WTC11 (cell line): ENCODE measurements at places on chromosomes 4 and X. TPM values are rescaled to one million over a fixed set of nuclear protein-coding genes. Genes with fewer than 3 reads are reported as not detected.

DNA sequence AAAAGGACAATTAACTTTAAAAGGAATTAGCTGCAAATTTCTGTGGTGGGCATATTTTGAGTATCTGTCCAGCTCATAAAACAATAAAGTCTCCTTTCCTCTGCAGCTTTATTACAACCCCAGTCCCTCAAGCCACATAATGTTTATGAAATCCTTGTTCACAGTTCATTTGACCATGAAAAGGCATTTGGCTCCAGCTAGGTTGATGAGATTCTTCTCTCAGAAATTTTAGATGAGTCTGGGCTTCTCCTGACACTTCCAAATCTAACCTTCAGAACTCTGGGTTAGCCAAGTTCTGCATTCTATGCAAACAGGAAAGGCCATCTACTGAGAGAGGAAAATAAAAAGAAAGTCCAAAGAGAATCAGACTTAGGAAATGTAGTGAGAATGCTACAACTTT, 156.8 kb downstream of the GRXCR1 start:
- DNase-seq, result no peak
- no peaks in the 10 kb centered on the region; the same call in 1 of the 2 replicates for H3K36me3 ChIP-seq
- no peak overlapping the region for H3K4me3 ChIP-seq
- no peaks in the 10 kb centered on the region for H3K27me3 ChIP-seq
- H3K27ac ChIP-seq, result no peak overlapping the region
- H3K4me1 ChIP-seq, result peaks cover 3% of the 10 kb centered on the region; the same call in 1 of the 2 replicates

GRCh38 chr4:154528869-154529268, 21.3 kb downstream of the PLRG1 start:
- DNase-seq, result no peak
- no peaks in the 10 kb centered on the region for H3K36me3 ChIP-seq
- H3K4me3 ChIP-seq, result no peak overlapping the region

DNA sequence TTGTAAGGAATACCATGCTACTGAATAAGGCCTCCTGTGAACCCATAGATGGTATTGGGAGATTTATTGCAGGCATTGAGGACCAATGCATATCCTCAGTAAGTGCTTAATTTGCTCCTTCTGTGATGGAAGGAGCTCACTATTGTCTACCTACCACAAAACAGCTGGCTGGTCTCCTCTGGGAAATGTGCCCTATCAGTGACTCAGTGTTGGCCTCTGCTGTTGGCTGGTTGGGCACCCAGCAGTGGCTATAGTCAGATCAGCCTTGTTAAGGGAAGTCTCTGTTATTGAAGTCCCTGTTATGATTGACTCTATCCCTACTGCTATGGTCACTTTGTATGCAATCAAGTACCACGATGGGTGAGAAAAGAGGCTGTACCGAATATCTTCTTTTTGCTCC, 27.5 kb upstream of the OTUD4 start:
- H3K27me3 ChIP-seq, result no peaks in the 10 kb centered on the region
- no peak overlapping the region for H3K4me3 ChIP-seq
- H3K36me3 ChIP-seq, result no peaks in the 10 kb centered on the region

DNA sequence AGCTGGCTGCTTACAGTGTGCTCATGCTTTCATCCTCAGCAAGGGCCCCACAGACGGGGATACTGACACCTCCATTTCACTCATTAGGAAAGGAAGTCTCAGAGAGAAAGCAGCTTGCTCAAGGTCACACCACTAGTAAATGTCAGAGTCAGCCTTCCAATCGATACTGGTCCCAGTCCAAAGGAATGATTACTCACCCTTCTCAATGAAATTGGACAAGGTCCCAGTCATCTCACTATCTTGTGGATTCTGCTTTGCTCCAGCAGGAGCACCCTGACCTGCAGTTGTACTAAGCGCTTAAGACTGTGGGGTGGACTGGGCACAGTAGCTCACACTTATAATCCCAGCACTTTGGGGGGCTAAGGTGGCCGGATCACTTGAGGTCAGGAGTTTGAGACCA, 132.2 kb upstream of the SLC34A2 start:
- peaks cover 30% of the 10 kb centered on the region for H3K27me3 ChIP-seq
- H3K36me3 ChIP-seq, result no peaks in the 10 kb centered on the region
- no peak overlapping the region for H3K4me3 ChIP-seq
- H3K4me1 ChIP-seq, result peaks cover 7% of the 10 kb centered on the region

The CT45A3 gene
- total RNA-seq, result not detected in 3 replicates

DNA sequence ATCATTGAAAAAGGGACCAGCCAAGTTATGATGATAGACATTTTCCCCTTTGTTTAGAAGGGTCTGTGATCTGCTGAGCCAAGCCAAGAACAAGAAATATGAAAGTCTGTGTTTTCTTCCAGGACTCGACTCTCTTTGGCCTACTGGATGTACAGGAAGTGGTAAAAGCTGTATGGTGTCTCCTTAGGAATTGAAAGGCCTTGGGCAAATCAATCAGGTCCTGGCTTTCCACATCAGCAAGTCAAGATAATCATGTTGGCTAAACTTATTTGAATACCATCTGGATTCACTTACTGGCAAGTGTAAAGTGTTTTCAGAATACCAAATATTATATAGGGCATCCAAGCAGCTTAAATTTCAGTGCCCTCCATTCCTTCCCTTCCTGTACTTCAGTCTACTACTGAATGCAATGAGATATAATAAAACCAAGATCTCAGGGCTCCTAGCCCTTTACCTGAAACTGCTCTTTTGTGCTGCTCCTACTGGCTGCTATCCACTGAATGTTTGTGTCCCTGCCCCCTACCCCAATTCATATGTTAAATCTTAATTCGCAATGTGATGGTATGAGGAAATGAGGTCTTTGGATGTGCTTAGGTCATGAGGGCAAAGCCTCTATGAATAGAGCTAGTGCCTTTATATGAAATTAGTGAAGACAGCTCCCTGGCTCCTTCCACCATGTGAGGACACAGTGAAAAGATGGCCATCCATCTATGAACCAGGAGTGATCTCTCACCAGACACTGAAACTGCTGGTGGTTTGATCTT, 578.0 kb downstream of the SPRY1 start:
- H3K4me1 ChIP-seq, result peaks cover 39% of the 10 kb centered on the region
- H3K4me3 ChIP-seq, result no peak overlapping the region
- H3K27me3 ChIP-seq, result no peaks in the 10 kb centered on the region
- no peak for DNase-seq
- peaks cover 49% of the 10 kb centered on the region for H3K36me3 ChIP-seq

DNA sequence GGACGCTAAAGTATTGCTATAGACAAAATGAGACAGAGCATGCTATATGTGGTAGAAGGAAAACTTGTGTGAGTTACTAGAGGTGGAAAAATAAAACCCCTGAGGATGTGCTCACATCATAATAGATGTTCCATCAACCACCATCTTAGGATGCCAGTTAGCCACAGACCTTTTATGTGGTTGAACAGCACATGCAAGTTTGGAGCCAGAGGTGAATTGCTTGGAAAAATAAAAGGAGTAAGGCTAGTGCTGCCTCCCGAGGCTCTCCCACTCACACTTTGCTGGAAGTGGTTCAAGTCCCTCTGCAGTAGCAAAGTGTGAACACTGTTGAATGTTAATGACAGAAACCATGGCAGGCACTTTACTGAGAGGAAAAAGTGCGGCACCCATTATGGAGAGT, 39.4 kb upstream of the PPARGC1A start:
- peaks cover 3% of the 10 kb centered on the region; the same call in 1 of the 2 replicates for H3K27me3 ChIP-seq
- H3K27ac ChIP-seq, result no peak overlapping the region
- peaks cover 3% of the 10 kb centered on the region; the same call in 1 of the 2 replicates for H3K36me3 ChIP-seq
- no peak overlapping the region for H3K4me3 ChIP-seq

The CLDN34 gene
- 0.52 to 0.62 TPM (median 0.53 TPM) in 3 replicates for total RNA-seq

- H3K4me3 ChIP-seq, result peak overlapping the region; percentile 99
- no peaks in the 10 kb centered on the region for H3K36me3 ChIP-seq
- peaks cover 11% of the 10 kb centered on the region for H3K27me3 ChIP-seq
- DNase-seq, result peak; percentile 36
These were observed 261.1 kb upstream of the PLCXD1 start for GRCh38 chrX:19912-20571.

DNA sequence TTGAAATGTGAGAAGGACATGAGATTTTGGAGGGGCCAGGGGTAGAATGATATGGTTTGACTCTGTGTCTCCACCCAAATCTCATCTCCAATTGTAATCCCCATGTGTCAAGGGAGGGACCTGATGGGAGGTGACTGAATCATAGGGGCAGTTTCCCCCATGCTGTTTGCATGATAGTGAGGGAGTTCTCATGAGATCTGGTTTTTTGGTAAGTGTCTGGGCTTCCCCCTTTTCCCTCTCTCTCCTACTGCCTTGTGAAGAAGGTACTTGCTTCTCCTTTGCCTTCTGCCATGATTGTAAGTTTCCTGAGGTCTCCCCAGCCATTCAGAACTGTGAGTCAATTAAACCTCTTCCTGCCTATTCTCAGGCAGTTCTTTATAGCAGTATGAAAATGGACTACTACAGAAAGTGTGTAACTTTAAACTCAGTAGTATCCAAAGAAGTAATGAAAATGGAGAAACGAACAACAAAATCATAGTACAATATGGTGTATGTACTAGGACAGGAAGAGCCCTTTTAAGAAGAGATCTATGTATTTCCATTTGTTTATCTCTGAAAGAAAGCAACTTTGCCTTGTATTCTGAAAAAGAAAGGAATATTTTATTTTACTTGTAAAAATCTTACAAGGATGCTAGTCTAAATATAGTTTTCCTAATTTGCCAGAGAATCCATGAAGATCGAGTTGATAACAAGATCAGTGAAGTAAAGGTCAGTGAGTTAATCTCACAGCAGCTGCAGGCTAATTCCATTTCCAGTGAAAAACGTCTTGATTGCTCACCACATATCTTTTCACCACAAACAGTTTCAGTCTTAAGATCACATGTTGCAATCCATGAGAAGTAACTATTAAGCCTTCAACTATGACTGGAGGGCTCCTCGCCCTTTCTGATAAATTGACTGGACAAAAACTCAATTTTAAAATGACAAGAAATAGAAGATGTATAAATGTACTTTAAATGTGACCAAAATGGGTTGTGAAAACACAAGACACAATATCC, 20.5 kb downstream of the PKD2 start:
- no peak for DNase-seq
- peaks cover 71% of the 10 kb centered on the region for H3K36me3 ChIP-seq
- peak overlapping the region; percentile 35 for H3K27ac ChIP-seq
- H3K4me1 ChIP-seq, result peaks cover 7% of the 10 kb centered on the region
- no peak overlapping the region for H3K4me3 ChIP-seq
- peaks cover 3% of the 10 kb centered on the region for H3K27me3 ChIP-seq

- no peak overlapping the region for H3K4me3 ChIP-seq
- no peaks in the 10 kb centered on the region for H3K27me3 ChIP-seq
- DNase-seq, result no peak
- no peaks in the 10 kb centered on the region for H3K36me3 ChIP-seq
- H3K4me1 ChIP-seq, result peaks cover 20% of the 10 kb centered on the region
These were observed 521.9 kb upstream of the BOD1L1 start for GRCh38 chr4:14149176-14150053.

DNA sequence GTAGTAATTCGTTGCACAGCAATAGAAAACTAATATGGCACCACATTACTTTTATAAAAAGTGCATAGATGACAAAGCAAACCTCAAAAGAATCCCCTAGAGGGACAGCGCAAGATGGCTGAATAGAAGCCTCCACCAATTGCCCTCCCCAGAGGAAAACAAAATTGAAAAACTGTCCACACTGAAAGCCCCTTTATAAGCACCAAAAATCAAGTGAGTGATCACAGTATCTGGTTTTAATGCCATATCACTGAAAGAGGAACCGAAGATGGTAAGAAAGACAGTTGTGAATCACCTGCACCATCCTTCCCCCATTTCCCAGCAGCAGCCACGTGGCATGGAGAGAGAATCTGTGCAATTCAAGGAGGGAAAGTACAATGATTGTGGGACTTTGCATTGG, 522.2 kb downstream of the GLUD2 start:
- H3K4me3 ChIP-seq, result no peak overlapping the region
- no peak for DNase-seq
- no peak overlapping the region for H3K27ac ChIP-seq
- H3K36me3 ChIP-seq, result no peaks in the 10 kb centered on the region

The CT45A1 gene
- not detected in 3 replicates for total RNA-seq

The ANKRD17 gene
- 66.9 to 76.0 TPM (median 71.0 TPM) in 3 replicates for total RNA-seq

The DDX53 gene
- not detected in 3 replicates for total RNA-seq

- H3K4me1 ChIP-seq, result peaks cover 13% of the 10 kb centered on the region
- DNase-seq, result no peak
- H3K36me3 ChIP-seq, result 0 out of 2 replicates have a peak, but pooled peaks cover 4% of the 10 kb centered on the region
- no peaks in the 10 kb centered on the region for H3K27me3 ChIP-seq
- H3K4me3 ChIP-seq, result no peak overlapping the region
- no peak overlapping the region for H3K27ac ChIP-seq
These were observed 121.8 kb upstream of the FAM241A start for GRCh38 chr4:112023402-112023950.

DNA sequence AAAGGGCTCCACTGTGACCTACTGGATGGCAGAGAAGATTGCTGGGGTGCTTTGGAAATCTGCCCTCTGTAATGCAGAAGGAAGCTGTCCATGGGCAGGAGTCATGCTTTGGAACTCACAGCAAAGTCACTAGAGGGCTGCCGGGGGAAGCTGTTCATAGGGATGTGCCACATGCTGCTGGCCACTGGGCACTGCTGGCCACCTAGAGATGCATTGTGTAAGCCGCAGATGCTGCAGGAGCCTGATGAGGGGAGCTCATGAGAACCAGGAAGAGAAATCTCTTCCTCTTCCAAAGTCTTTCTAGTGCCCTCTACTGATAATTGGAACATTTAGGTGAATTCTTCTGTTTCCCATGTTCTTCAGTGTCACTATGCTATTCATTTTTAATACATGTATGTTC, 31.2 kb upstream of the UXT start:
- no peaks in the 10 kb centered on the region for H3K36me3 ChIP-seq
- no peak for DNase-seq
- no peaks in the 10 kb centered on the region for H3K4me1 ChIP-seq
